ENCODE measurements at places on chromosomes 16 and 17. TPM values are rescaled to one million over a fixed set of nuclear protein-coding genes. Genes with fewer than 3 reads are reported as not detected.
A peak's percentile ranks its signal among the peaks of the same experiment; 100 is the strongest.

KRTAP4-1 gene
- not detected for total RNA-seq

DNA sequence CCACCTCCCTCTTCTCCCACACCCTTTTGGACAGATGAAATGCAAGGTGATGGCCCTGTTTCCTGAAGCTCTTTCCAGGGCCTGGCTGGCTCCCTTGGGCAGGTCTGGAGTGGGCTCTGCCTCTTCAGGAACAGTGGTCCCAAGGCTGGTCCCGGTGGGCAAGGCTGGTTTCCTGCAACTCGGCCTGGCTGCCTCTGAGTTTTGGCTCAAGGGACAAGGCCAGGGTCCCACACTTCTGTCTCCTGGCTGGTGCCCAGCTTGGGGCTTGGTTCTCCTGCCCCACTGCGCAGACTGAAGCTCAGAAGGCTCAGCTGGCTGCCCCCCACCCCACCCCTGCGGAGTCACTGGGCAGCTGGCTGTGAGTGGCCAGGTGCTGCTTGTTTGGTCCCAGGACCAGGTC lies 3.8 kb upstream of the ACTG1 start:
- no peaks in the 10 kb centered on the region for H3K27me3 ChIP-seq
- DNase-seq, result no peak
- peak overlapping the region; percentile 66 for H3K27ac ChIP-seq
- H3K4me3 ChIP-seq, result peak overlapping the region; percentile 86

- H3K27me3 ChIP-seq, result no peaks in the 10 kb centered on the region
- DNase-seq, result no peak
- no peaks in the 10 kb centered on the region for H3K4me1 ChIP-seq
- no peak overlapping the region for H3K27ac ChIP-seq
- H3K36me3 ChIP-seq, result peaks cover 1% of the 10 kb centered on the region
- H3K4me3 ChIP-seq, result no peak overlapping the region
These were observed 38.3 kb downstream of the REXO5 start for GRCh38 chr16:20844588-20844987.

GRCh38 chr17:22310717-22311686 lies 618.7 kb downstream of the KCNJ18 start:
- no peaks in the 10 kb centered on the region for H3K36me3 ChIP-seq
- no peak overlapping the region for H3K4me3 ChIP-seq
- H3K4me1 ChIP-seq, result no peaks in the 10 kb centered on the region
- H3K27me3 ChIP-seq, result no peaks in the 10 kb centered on the region

GRCh38 chr16:67406111-67406971 lies 9.9 kb downstream of the ZDHHC1 start:
- no peak for DNase-seq
- H3K4me1 ChIP-seq, result peaks cover 24% of the 10 kb centered on the region
- H3K4me3 ChIP-seq, result no peak overlapping the region
- peaks cover 4% of the 10 kb centered on the region for H3K36me3 ChIP-seq

DNA sequence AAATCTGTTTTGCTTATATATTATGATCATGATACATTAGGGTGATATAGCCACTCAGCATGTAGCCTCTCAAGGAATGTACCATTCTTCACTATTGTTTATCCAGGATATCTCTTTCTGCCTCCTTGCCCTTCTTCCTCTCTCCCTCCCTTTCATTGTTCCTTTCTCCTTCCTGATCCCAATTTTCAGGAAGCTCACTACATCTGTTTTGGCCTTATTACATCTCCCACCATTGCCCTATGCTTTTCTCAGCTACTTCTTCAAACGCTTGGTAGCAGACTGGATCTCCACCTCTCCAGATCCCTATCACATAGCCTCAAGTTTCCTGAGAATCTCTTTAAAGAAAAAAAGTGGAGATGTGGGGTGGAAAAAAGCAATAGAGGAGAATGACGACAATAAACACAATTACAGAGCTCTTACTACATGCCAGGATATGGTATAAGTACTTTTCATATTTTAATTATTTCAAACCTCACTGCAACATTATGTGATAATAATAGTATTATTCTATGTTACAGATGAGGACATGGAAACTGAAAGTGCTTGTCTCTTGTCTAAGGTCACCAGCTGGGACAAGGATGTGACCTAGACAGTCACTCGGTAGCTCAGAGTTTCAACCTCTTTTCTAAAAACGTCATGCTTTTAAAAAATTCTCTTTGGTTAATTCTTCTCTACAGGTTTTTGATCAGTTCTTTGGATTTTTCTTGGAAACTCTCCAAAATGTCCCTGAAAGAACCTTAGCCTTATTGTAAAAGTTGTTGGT lies 959.1 kb downstream of the CDH11 start:
- no peak overlapping the region for H3K4me3 ChIP-seq
- H3K36me3 ChIP-seq, result no peaks in the 10 kb centered on the region
- DNase-seq, result no peak
- no peaks in the 10 kb centered on the region for H3K27me3 ChIP-seq

All from osteocyte (in vitro differentiated cells).